T-helper 1 cell (primary cell): ENCODE measurements at places on chromosomes 12 and 14.

GRCh38 chr12:93441081-93441616 is 598 bp downstream of the UBE2N start:
- peak; percentile 29 for DNase-seq

GRCh38 chr12:944211-944610 is 5.3 kb downstream of the RAD52 start:
- DNase-seq: no peak

DNA sequence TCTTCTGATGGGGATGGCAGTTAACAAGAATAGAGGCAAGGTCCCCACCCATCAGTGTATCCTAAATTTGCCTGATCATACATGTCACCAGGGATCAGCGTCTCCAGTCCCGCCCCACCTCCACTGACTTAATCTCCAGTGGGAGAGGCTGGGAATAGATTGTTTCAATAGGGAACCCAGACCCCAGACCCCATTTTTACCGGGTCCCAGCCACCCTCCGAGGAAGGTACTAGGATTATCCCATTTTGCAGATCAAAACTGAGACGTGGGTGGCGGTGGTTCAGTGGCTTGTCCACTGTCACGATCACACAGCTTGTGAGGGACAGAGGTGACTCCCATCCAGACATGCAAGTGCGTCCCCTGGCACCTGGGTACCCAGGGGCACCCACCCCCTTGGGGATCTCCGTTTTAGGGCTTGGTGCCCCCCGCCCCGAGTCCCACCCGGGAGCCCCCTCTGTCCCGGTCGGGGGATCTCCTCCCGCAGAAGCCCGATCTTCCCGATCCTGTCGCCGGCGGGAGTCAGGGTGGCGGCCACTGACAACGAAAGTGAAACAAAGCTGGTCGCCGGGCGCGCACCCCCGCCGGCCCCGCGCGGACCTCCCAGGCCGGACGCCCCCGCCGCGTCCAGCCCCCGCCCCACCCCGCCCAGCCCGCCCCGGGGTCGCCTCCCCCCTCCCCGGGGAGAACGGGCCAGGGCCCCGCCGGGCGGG is 523 bp downstream of the WSB2 start:
- DNase-seq: peak; percentile 20

GRCh38 chr12:58295268-58295667 is 353.9 kb downstream of the ATP23 start:
- DNase-seq: no peak

DNA sequence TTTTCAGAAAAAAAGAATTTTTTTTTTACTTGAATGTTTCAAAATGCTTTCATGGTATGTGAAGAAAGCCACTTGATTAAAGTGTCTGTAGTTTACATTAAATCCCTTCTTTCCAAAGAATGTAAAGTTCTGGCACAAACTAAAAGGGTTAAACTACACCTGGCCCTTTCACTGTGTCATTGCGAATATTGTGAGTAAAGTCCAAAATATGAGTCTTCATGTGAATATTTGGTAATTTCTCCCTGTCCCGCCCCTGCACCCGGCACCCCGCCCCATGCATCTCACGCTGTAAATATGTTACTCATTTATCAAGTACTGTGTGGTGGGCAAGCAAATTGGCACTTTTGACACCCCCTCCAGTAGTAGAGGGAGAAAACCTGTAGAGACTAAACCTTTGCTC is 274.7 kb downstream of the TTC6 start:
- DNase-seq: no peak

DNA sequence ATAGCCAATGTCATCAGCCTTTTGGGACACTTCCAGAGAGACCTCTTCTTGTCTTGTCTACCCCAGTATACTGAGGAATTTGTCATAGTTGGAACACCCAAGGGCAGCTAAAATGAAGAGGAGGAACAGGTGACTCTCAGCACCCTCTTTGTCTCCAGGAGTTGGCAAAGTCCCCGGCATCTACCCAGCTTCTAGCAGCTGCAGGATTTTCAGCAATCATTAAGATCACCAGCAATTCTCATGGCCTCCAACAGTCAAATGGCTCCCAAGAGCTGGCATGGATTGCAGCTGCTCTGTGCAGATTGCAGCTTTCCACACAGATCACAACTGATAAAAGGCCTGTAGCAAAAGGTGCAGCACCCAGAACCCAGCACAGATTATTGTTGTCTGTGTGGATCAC is 32.9 kb downstream of the RERGL start:
- DNase-seq: no peak

- no peak for DNase-seq
Measured at GRCh38 chr14:104388541-104389325, 190.8 kb upstream of the C14orf180 start.

DNA sequence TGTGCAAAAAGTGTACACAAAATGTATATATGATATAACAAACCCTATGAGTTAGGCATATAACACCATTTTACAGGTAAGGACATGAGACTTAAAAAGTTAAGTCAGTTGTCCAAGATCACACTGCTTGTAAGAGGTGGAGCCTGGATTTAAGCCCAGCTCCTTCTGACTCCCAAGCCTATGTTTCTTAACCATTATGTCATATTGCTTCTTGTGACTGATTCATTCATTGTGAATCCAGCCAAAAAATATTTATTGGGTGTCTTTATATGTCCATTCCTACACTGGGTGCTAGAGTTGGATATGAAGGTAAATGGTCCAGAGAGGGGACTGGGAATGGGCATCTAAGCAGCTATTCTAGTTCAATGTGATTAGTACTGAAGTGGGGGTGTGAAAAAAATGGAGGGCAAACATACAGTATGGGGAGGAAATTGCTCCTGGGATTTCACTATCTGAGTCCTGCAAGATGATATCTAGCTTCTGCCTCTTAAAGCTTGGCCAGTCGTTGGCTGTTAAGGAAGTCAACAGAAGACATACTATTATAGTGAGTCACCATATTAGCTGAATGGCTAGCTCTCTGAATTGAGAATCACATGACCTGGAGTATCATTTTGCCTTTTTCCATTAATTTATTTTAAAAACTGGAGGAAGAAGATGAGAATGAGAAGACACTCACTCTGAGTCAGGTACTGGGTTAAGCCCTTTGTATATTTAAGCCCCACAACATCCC is 28.8 kb downstream of the PAX9 start:
- no peak for DNase-seq

GRCh38 chr14:69059658-69060623 is 80.8 kb upstream of the ACTN1 start:
- no peak for DNase-seq

DNA sequence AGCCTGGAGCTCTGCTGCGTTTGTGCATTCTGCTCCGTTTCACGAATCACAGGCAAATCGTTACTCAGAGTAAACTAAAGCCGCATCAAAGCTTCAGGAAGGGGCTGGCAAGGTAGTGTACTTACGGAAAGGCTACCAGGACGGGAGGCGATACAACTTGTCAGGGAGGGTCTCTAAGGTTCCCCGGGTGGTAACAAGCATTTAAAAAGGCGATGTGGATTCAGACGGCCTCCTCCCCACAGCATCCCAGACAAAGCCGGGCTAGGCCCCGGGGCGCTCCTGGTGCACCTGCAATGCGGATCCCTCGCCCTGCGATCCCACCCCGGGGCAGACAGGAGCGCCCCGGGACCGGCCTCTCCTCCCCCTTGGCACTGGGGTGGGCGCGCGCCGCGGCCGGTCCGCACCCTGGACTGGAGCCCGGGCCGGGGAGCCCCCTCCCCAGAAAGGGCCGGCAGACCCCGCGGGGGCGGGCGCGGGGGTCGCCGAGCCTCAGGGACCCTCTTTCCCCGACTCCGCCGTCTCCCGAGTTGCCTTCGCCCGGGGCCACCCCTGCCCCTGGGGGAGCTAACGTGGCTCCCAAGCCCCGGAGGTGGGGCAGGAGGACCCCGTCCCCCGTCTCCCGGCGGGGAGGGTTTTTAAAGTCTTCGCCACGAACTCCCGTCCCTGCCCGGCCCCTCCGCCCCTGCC is 718 bp downstream of the CCDC92 start:
- DNase-seq: peak; percentile 12

DNA sequence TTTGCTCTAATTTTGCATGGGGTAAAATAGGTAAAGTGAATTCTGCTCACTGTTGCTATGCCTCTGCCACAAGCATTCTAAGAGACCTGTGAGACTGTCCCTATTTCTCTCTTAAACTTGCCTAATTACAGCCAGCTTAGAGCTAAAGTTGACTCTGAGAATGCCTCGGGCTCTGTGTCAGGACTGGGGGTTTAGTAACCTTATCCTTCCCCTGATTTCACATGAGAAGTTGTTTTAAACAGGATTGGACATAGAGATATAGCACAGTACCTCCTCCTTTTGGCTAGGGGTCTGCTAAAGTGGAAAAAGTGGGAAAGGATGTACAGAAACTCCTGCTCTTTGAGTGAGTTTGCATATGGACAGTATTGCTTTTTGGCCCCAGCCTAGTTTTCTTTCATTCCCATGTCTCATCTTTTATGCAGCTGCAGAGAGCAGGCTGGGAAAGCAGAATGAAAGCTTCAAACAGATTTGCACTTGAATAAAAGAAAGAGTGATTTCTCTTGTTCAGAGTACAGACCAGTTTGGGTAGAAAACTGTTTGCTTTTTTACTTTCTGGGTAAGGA is 122.0 kb downstream of the RAD51B start:
- no peak for DNase-seq

DNA sequence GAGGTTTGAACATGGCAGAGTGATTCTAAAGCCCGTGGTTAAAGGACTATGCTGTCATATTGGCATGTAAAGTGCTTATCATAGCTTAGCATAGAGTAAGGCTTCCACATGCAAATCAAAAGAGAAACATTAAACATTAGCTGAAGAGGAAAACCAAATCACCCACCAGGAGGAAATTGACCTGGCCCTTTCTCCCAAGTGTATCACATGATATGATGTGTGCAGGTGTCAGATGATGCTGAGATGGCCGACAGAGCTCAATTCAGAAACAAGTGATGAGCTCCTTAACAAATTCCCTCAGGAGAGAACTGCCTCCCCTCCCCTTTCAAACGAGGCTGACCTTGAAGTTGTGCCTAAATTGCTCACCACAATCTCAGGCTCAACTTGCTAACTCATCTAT is 217.1 kb upstream of the BTG1 start:
- DNase-seq: no peak

- no peak for DNase-seq
Measured at GRCh38 chr12:22223356-22223755, 111.2 kb downstream of the ST8SIA1 start.

GRCh38 chr12:53947743-53948142 is 7.0 kb upstream of the HOXC12 start:
- no peak for DNase-seq

DNA sequence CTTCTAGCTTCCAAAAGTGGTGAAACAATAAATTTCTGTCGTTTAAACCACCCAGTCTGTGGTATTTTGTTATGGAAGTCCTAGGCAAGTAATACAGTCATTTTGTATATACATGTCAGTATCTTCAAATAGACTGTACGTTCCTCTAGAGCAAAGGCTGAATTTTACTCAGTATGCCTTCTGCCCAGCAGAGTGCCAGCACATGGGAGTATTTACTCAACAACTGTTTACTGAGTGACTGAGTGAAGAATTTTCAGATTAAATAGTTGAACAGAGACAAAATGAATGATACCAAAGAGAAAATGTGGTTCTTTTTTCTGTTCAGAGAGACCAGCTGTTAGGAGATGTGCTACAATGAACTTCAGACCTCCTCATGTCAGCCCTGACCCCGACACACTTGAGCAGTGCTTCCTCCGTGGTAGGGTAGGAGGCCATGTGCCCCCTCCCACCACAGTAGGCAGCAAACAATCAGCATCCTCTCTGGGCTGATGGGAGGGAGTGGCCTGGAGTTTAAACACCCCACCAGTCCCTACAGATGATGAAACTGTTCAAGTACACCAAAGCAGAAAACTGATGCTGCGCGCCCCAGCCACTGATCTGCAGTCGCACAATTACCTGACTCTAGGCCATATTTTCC is 21.7 kb downstream of the BMP4 start:
- DNase-seq: no peak

GRCh38 chr12:115324949-115325593 is 641.1 kb upstream of the TBX3 start:
- DNase-seq: no peak

DNA sequence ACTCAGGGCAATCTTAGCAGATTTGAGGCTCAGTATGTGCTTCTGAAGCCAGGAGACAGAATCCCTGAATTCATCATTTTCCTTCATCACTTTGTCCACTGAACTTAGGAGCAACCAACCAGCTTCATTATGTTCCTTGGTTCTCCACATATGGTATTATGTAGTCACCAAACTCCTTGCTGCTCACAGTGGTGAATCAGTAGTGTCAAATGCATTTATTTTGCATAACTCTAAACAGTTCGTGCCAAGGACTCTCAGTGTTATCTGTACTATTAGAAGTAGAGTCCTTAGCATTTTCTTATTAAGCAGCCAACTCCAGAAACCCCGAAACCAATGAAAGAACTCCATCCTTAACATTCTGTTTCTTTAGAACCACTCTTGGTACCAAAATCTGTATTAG is 466.9 kb upstream of the RGS6 start:
- no peak for DNase-seq

DNA sequence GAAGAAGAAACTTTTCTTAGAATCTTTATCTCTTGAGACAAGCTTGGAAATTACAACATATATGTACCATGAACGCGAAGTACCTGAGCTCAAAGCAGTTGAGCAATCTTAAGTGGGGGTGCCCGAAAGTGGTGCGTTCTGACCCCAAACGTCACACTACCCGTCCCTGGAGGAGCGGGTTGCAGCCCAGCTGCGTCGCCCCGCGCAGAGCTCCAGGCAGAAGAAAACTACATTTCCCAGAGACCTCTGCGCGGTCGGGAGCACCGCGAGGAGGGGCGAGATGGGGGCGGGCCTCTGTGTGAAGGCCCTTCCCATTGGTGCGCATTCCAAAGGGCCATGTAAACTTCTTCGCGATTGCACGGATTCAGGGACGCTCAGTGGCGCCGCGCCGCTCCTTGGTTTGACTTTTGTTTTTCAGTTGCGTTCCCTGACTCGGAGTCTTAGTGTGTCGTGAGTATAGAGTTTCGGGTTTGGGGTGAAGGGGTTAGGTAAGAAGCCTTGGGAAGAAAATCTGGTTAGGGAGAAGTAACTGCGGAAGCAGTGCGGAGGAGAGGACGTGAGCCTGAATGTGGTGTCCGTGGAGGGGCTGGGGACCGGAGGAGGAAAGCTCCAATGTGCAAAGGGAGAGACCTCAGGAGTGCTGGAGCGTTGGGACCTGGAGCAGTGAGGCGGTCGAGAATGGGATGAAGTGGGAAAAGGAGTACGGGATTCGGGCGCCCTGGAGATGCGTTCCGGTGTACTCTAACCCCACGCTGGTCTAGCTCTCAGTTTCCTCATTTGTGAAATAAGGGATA is at the start of gene CCDC77:
CCDC77 (plus strand) TSS at position 410 of the 794 bp plus-strand sequence. CDS start 7,740 bp downstream, outside the sequence.
- DNase-seq: peak; percentile 78

- no peak for DNase-seq
Measured at GRCh38 chr12:28708918-28709371, 440.1 kb upstream of the FAR2 start.
